ENCODE measurements at places on chromosomes 3 and 15.
A peak's percentile ranks its signal among the peaks of the same experiment; 100 is the strongest.

GRCh38 chr3:11510001-11510340 is 133.7 kb downstream of the VGLL4 start:
- DNase-seq: peak; percentile 26

- no peak for DNase-seq
Observed at GRCh38 chr3:99909714-99910495, 92.2 kb downstream of the CMSS1 start.

DNA sequence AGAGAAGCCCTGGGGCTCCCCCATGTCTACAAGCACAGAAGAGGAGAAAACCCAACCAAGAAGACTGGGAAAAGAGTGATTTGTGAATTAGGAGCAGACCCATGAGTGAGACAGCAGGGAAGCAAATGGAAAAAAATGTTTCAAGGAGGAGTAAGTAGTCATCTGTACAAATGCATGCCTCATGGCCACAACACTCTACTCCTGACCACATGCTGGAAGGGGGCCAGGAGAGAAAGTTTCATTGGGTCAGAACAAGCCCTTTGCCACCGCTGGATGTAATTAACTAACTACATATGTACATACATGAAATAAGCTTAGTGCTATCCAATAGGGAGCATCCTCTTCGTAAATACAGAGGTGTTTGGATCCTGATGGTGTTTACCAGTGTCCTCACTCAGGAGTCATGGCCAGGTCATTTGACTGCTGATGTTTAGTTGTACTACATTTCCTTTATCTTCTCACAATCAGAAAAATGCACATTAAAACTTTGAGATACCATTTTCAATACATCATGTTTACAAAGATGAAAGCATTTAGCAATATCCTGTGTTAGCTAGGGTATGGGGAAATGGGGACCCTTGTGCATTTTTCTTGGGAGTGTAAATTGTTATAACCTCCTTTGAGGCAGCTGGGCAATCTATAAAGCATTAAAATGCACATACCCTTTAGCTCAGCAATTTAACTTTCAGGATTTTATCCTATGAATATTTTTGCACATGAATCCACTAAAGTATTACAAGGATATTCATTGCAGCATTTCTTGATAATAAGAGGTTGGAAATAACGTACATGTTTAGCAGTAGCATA is 27.1 kb downstream of the CLRN1 start:
- no peak for DNase-seq

DNA sequence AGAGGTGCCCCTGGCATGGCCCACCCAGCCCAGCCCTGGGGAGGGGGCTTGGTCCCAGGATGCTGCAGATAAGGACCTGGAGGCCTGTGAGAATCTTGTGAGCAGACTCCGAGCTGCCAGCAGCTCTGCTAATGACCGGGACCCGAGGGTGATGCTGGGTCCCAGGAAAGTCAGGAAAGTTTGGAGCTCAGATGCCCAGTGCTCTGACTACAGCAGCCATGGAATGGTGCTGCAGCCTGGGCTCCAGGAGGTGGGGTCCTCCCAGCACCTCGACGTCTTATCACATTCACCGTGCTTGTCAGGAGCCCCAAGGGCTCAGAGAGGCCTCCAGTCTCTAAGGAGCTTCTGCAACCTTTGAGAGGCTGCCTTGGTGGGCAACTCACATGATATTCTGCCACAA is 34.3 kb upstream of the ADCY5 start:
- DNase-seq: no peak

DNA sequence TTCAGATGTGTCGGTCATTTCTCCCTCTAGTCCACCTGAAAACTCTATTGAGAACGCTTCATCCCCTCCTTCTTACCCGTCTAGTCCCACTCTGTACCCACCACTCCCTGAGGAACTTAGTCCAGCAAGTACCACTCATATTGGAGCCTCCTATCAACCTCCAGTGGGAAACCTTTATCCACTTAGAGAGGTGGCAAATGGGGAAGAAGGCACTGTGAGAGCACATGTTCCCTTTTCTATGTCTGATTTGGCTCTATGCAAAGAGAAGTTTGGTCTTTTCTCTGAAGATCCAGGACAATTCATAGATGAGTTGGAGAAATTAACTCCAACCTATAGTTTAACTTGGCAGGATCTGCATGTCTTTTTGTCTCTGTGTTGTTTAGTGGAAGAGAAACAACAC is 17.0 kb upstream of the RPN1 start:
- no peak for DNase-seq

- no peak for DNase-seq
Observed at GRCh38 chr3:190709351-190709773, 153.1 kb downstream of the GMNC start.

DNA sequence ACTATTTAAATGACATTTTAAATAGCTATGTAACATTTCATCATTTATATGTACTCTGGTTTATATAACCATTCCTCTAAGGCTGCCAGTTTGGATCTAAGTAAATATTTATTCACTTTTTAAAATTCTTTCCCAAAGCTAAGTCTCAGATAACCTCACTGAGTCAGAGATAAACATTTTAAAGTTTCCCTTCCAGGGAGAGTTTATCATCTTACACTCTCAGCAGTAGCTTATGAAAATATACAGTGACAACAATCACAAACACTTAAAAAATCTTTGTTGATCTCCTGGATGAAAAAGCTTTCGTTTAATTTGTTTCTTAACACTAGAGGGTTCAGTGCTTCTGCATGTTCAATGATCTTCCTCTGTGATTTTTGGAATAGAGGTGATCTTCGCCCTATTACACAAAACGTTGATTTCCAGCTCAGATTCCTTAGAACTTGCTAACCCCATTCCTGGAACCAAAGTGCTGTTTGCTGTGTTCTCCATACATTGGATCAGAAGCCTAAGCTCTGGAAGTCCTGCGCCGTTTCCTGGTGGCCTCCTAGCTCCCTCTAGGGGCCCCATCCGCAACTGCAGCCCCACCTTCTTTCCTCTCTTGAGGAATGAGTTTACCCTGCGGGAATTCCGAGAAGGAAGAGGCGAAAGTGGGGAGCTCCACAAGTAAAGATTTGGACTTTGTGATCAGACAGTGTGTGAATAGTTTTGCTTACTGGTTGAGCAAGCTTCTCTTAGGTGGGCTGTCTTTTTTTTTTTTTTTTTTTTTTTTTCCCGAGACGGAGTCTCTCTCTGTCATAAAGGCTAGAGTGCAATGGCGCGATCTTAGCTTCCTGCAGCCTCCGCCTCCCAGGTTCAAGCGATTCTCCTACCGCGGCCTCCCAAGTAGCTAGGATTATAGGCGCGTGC is 29.3 kb upstream of the SACM1L start:
- peak; percentile 81 for DNase-seq

Measured in D341Med (cell line).